ENCODE measurements at places on chromosomes 2 and 18.

DNA sequence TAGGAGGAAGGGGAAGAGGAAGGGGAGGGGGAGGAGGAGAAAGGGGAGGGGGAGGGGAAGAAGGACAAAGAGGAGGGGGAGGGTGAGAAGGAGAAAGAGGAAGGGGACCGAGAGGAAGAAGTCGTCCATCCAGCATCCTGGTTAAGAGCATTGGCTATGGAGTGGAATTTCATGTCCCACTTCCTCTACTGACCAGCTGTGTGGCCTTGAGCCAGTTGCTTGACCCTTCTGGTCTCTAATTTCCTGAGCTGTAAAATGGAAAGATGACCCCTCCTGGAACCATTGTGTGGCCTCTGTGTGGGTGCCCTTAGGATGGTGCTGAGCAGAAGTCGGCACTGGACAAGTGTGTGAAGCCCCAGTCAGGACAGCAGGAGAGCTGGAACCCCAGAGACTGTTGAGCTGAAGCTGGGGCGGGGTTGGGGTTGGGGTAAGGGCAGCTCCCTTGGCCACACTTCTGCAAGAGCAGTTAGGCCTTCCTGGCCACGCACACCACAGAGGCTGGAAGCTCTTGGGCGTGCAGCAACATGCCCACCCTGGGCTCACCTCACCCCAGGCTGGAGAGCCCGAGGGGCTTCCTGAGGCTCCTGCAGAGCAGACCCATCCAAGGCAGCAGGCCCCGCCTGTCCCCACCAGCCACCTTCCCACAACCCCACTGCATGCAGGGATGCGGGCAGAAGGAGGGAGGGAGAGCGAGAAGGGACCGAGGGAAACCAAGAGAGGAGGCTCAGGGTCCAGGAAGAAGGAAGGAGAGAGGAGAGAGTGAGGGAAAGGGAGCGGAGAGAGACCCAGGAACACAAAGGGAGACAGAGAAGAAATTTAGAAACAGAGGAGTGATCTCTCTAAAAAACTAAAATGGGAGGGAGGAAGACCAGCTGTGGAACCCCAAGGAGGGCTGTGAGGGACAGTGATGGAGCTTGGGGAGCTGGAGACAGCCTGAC is 16.2 kb downstream of the ADRA2B start:
- no peak for DNase-seq

DNA sequence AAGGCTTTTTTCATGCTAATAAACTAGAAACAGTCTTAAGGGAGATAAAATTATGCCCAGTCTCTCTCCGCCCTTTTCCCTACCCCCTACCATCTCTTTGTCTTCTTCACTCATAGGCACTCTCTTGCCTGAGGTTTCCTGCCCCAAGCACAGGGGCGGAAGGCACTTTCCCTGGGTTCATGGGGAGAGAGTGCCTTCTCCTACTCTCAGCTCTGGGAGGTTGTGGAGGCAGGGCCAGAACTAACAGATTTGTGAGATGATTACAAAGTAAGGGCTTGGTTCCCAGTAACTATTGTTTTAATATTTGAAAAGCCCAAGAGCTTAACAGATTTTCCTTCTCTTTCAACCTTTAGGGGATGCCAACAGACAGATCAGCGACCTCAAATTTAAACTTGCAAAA is 26.1 kb upstream of the RBM44 start:
- DNase-seq: no peak

- DNase-seq: no peak
These were observed 598 bp upstream of the SNRNP200 start for GRCh38 chr2:96305979-96306308.

DNA sequence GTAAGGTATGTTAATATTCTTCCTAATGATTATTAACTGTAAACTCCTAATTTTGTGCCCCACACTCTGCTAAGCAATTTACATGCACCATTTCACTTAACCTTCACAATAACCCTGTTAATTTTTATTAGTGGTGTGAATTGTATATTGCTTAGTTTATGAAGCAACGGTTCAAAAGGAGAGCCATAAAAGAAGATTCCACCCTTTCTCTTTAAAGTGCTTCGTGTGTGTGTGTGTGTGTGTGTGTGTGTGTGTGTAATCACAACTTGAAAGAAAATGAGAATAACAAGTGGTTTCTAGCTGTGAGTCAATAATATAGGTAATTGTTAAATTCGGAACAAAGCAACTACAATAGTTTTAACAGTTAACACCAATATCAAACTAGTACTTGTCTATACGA is 60.6 kb downstream of the CCNT2 start:
- no peak for DNase-seq

DNA sequence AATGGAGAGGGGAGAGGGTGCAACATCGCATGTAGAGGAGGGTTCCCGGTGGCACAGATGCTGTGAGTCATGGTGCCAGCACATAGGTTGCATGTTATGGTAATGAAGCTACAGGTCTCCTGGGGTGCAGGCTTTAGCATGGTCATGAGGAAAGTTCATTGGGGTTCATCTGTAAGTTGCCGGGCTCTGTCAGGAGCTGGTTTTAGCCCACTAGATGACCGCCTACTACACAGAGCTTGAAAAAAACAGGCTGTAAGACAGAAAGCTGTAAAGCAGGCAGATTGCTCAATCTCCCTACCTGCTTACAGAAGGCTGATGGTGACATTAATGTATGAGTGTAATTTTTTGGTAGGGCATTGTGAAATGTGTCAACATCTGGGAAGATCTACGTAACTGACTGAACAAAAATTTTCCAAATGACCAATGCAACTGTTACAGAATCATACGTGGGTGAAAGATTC is 23.9 kb downstream of the DYSF start:
- no peak for DNase-seq

- DNase-seq: no peak
These were observed 165.9 kb upstream of the RND3 start for GRCh38 chr2:150653351-150653750.

DNA sequence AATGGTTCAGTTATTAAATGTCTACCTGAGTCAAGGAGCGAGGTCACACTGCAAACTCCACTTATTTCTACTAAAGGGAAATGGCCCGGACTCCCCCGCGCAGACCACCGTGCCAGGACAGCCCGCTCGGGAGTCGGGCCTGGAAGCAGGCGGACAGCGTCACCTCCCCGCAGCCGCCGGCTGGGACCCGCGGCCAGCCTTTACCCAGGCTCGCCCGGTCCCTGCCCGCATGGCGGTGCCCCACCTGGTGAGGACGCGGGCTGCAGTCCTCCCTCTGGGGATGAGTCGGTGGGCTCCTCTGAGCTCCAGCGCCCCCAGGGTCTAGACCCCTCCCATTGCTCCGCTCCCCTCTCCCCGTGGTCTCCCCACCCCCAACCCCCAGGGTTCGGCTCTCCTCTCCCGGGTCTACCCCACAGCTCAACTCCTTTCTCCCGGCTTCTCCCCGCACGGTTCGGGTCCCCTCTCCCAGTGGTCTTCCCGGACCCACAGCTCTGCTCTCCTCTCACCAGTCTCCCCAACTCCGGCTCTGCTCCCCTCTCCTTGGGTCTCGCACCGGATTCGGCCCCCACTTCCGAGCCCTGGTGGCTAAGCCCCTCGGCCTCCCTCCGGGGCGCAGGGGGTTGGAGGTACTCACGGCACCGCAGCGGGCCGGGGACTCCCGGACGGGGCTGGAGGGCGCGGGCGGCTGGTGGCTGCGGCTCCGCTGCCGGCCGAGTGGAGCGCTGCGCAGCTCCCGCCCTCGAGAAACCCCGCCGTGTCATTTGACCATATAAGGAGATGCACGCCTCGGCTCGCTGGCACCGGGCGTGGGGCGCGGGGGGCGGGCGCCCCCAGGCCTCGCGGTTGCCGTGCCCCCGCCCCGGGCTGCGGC is at the start of gene FHL2:
TSS of gene FHL2 (minus strand) at position 716 of the 871 bp plus-strand sequence. CDS start 12,535 bp downstream, outside the sequence.
- DNase-seq: no peak

Measured in HS-27A (cell line).